ENCODE measurements at places on chromosomes 4 and X.

DNA sequence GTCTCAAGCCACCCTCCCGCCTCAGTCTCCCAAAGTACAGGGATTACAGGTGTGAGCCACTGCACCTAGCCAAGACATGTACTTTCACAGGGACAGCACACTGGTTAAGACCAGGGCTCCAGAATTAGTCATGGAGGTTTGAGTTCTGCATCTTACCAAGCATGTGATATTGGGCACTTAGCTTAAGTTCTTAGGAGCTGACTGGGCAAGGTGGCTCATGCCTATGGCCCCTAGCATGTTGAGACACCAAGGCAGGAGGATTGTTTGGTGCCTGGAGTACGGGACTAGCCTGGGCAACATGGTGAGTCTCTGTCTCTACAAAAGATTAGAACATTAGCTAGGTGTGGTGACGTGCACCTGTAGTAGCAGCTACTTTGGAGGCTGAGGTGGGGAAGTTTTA, 2.6 kb upstream of the TMEM192 start:
- DNase-seq, result no peak

- no peak for DNase-seq
These were observed 268.4 kb downstream of the DCTD start for GRCh38 chr4:182648766-182649165.

- DNase-seq, result no peak
These were observed 38.9 kb upstream of the CLCN4 start for GRCh38 chrX:10117864-10118377.

GRCh38 chr4:48841045-48841827, 10.3 kb downstream of the OCIAD1 start:
- no peak for DNase-seq

DNA sequence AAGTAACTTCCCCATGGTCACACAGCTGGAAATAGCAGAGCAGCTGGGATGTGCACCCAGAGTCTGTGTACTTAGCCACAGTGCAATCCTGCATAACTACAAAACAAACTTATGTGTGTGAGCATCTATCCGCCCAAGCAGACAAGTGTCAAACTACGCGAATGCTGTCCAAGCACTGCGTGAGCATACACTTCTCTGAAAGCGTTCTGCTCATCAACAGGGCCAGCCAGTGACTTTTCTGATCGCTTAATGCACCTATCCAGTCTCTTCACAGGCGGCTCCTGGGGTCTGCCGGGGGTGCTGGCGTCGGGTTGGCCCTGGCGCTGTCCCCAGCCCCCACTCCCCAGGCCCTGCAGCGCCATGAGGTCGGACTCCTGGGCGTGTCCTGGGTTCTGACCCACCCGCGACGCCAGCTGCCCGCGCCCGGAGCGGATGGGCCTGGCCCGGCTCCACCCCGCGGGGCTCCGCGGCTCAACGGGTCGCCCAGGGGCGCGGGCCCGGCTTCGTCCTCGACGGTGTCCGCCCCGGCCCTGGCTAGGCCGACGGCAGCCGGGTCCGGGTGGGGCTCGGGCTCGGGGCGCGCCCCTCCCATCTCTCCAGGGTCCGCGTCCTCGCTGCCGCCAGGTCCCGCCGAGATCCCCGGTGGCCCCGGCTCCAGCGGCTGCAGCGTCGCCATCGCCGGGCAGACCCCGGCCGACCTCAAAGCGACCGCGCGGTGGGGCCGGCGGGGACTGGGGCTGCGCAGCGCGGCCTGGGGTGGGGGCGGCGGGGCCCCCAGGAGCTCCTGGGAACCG, 1.3 kb upstream of the ZNF141 start:
- DNase-seq, result no peak

DNA sequence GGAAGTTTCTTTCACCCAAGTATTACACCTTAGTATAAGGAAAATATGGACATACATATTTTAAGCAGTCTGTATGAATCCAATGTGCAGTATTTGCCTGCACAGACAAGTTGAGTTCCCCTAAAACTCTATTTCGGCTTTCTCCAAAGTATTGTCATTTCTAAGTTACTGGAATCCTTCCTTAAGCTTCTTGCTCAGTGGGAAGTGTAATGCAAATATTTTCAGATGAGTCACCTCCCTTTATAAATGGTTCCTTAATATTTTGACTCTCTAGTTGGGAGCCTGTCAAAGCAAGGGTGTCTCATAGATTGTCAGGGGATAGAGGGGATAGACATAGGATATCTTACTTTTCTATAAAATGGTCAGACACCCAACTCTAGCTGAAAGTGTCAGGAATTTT, 178.6 kb downstream of the NAA11 start:
- DNase-seq, result no peak

- no peak for DNase-seq
These were observed 253.3 kb upstream of the EPHA5 start for GRCh38 chr4:65923616-65924015.

DNA sequence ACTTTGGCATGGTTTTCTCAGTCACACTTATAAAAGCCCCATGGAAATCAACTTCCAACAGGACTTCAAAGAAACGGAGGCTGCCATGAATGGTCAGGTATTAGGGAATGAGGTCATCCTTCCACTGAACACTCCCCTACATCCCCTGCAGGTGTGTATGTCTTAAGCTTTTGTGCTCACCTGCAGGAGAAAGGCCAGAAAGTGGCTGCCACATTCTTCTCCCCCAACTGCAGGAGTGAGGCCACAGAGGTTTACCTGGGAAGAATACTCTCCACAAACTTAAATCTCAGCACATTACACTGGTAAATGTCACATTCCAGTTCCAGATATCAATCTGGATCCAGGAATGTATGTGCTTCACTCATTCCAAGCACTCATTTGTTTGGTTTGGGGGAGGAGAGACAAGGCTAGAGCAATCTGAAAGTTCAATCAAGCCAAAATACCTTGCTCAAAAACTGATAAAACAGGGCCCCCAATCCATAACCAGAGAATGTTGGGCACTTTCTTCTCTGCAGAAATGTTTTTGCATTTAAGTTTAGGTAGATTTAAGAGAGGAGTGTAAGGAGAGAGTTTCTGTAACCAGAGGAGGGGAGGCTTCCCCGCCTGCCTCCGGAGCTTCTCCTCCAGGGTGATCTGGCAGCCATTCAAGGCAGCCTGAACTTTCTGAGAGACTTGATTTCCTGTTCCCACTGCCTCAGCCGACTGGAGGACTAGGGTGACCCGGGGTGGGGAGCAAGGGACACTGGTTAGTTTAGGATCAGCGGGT, 15.4 kb downstream of the FAM9C start:
- DNase-seq, result no peak

DNA sequence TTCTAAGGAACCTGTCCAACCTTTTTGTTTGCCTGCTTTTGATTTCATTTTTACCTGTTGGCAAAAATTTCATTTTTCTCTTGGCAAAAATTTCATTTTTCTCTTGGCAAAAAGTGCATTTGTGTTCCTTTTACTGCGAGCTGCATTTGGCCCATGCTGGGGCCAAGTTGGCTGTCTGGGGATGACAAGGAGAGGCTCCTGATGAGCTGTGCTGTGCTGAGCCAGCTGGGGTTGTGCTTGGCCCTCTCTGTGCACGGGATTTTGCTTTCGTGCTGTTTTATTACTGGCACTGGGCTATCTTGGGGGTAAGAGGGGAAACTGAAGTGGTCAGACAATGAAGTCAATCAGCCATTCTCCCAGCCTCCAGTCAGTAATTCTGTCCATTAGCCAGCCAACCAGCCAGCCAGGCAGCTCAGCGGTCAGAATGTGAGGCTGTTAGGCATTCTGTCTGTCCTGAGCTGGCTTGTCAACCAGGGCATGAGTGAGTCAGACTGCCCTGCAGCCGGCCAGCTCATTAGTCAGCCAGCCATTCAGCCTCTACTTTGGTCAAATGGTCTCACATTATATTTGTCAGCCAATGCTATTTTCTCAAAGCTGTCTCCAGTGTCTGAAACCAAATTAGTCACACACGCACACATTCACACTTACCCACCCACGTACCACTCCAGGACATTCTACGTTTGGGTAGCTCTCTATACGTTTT, 56.9 kb upstream of the PRPS1 start:
- DNase-seq, result no peak

DNA sequence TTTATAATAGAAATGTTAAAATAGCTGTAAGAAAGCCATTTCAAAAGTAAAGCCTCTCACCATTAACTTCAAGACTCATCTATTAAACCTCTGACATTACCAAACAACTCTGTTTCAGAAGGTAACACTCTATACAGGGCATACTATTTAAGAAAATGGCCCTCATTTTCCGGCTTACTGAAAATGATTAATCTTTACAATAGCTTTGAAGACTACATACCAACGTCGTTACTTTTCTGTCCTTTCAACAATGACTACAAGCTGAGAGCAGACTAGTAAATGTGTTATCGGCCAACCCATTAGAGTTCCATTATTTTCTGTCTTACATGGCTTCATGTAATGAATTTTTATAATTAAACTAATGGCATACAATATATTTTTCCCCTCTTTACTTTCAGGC, 593.6 kb upstream of the FTHL17 start:
- no peak for DNase-seq

DNA sequence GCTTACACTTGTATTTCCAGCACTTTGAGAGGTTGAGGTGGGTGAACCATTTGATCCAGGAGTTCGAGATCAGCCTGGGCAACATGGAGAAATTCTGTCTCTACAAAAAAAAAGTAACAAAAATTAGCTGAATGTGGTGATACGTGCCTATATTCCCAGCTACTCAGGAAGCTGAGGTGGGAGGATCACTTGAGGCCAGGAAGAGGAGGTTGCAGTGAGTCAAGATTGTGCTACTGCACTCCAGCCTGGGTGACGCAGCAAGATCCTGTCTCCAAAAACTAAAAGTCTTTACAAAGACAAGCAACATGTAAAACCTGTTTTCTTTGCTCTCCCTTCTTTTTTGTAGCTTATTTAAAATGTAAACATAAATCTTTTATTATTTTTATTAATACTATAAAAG, 1156.1 kb downstream of the FAT4 start:
- DNase-seq, result no peak

DNA sequence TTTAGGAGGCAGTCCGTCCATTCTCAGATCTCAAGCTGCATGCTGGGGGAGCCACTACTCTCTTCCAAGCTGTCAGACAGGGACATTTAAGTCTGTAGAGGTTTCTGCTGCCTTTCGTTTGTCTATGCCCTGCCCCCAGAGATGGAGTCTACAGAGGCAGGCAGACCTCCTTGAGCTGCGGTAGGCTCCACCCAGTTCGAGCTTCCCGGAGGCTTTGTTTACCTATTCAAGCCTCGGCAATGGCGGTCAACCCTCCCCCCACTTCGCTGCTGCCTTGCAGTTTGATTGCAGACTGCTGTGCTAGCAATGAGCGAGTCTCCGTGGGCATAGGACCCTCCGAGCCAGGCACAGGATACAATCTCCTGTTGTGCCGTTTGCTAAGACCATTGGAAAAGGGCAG, 10.7 kb upstream of the ADH5 start:
- no peak for DNase-seq

- no peak for DNase-seq
These were observed 42.4 kb upstream of the FHL1 start for GRCh38 chrX:136104936-136105335.

DNA sequence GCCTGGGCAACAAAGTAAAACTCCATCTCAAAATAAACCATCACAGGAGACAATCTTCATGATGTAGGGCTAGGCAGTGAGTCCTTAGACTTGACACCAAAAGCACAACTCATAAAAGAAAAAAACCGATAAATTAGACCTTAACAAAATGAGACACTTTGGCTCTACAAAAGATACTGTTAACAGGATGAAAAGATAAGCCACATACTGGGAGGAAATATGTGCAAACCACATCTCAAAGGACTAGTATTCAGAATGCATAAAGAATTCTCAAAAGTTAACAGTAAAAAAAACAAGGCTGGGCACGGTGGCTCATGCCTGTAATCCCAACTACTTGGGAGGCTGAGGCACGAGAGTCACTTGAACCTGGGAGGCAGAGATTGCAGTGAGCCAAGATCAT, 13.2 kb downstream of the EFHC2 start:
- peak; percentile 22 for DNase-seq

DNA sequence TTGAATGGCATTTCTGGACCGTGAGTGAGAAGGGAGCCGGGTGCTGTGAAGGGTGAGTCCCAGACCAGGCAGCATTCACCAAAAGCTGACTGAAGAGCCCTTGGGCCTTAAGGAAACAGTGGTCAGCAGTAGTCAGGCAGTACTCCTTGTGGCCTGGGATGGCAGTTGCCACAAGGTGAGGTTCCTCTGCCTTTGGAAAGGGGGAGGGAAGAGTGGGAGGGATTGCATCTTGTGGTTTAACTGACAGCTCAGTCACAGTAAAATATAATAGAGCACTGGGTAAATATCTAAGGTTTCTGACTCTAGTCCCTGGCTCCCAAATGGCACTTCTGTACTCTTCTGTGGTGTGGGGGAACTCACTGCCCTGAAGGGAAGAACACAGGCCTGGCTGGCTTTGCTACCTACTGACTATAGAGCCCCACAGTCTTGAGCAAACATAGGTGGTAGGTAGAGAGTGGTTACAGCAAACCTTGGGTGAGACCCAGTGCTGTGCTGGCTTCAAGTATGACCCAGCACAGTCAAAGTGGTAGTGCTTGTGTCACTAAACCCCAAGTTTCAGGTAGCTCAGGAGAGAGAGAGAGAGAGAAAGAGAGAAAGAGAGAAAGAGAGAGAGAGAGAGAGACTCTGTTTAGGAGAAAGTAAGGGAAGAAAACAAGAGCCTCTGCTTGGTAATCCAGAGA, 154.2 kb downstream of the TEX11 start:
- no peak for DNase-seq

- DNase-seq, result no peak
These were observed 89.8 kb downstream of the PHKA2 start for GRCh38 chrX:18894156-18894555.

DNA sequence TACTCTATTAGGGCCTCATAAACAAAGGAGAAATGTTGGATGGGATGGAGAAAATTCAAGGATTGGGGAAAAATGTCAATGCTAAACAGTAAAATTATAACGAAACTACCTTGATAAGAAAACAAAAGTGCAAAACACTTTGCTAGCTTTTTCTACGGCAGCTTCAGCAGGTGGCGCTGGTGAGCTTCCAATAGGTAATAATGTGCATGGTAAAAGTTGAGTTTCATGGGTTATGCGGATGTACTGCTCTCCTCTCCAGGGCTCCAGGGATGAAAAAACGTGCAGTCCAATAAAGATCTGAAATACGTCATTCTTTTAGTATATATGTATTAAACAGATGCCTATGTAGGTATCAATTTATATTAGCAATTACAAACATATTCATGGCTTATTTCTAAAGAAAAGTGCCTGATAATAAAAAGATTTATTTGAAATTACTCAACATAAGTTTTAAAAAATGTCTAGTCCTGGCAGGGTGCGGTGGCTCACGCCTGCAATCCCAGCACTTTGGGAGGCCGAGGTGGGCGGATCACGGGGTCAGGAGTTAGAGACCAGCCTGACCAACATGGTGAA, 239.6 kb downstream of the GRXCR1 start:
- DNase-seq, result no peak

GRCh38 chr4:34950926-34951325, 1293.4 kb downstream of the ARAP2 start:
- no peak for DNase-seq

- DNase-seq, result no peak
These were observed 93.1 kb downstream of the PDLIM5 start for GRCh38 chr4:94544811-94545210.

GRCh38 chrX:18286322-18286831, 65.7 kb upstream of the BEND2 start:
- DNase-seq, result no peak

GRCh38 chr4:126766241-126766640, 866.5 kb upstream of the INTU start:
- no peak for DNase-seq

Measured in CD4-positive, alpha-beta T cell treated with Interleukin-12 subunit alpha and Interleukin-12 subunit beta, for 1 hour (primary cell).